NCI-H1436 treated with DMSO at 0.1 percent for 48 hours (cell line): ENCODE measurements at places on chromosomes 7 and 10.

DNA sequence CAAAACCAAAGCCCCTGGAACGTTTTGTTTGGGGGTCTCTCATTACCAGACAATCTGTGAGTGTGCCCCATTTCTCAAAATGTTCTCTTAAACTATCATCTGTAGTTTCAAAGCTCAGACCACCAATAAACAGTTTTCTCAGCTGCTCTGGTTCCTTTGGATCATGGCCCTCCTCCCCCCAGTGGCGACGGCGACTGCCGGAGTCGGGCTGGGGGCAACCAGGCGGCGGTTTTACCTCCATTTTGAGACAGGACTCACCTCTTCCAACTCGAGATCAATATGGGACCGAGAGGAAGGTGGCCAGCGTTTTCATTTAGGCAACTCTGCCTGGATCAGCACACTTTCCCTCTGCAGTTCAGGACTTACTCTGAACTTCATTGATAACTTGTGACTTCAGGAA is 141.5 kb upstream of the ZNF32 start:
- DNase-seq, result no peak

GRCh38 chr7:155857141-155857540 is 44.9 kb upstream of the SHH start:
- no peak for DNase-seq

DNA sequence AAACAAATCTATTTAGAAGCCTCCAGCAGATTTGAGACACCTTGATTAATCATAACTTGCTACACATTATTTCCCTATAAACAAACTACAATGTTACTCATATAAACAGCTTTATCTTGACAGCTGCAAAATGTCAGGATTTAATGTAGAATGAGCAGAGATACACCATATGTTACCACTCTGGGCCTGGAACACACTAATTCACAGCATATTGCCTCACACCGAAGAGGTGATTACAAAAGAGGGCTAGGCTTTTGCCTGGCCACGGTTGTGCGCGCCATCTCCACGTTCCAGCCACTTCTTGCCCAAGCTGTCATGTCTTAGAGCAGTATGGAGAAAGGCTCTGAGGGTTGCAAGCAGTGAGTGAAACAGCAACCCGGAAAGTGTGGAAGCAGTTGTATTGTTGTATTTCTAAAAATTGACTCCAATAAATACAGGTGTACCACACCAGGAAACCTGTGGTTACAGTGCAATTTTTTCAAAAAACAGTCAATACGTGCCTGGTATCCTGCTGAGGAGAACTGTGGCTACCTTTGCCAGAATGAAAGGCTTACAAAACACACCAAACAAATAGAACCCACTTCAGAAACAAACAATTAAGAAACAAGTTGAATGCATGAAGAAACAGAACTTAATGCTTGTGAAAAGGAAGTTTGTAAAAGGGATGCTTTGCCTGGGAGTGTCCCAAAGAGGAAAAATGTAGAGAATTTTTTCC is 498.1 kb downstream of the PLXNA4 start:
- no peak for DNase-seq

DNA sequence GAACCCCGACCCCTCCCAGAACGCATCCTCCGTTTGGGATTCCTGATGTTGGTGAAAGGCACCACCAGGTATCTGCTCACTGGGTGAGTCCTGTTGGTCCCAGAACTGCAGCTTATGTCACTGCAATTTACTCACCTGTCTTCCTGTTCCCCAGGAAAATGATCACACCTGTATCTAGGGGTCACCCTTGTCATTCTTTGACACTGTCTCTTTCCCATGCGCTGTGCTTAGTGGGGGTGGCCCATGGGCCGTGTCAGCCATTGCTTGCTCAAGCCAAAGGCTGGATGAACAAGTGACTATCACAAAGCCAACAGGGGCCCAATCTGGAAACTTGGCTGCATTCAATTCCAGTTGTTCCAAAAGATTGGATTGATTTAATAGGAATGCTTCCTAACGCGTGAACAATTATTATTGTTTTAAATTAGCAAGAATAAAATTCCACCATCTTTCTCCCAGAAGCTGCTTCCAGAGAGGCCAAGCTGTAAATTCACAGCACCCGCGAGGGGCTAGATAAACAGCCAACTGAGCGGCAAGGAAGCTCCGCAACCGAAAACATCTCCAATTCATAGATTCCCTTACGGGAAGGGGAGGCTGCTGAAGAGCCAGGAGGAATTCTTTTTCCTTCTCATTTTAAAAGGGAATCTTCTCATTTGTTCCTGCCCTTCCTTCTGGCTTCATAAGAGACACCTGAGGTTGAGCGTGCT is 134.8 kb upstream of the ZMIZ1 start:
- DNase-seq, result no peak

GRCh38 chr7:104541897-104542296 is 213.5 kb downstream of the LHFPL3 start:
- DNase-seq, result no peak

DNA sequence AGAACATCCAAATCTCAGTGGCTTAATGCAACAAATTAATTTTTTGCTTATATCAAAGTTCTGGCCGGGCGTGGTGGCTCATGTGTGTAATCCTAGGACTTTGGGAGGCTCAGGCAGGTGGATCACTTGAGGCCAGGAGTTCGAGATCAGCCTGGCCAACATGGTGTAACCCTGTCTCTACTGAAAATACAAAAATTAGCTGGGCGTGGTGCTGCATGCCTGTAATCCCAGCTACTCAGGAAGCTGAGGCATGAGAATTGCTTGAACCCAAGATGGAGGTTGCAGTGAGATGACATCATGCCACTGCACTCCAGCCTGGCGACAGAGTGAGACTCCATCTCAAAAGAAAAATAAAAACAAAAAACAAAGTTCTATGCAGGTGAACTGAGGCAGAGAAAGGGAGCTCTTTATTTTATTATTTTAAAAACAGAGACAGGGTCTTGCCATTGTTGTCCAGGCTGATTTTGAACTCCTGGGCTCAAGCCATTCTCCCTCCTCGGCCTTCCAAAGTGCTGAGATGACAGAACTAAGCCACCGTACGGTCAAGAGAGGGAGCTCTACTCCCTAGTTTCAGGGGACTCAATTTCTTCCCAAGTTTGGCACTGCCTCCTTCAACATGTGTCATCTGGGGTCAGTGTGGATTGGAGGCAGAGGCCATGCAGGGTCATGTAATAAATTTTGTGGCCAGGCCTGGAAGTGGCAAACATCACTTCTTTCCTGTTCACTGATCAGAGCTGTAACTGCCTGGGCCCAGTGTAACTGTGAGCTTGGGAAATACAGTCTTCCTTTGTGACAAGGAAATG is 2.4 kb downstream of the ADCK2 start:
- DNase-seq, result no peak

GRCh38 chr7:35681231-35682029 is 13.5 kb downstream of the HERPUD2 start:
- DNase-seq, result no peak

DNA sequence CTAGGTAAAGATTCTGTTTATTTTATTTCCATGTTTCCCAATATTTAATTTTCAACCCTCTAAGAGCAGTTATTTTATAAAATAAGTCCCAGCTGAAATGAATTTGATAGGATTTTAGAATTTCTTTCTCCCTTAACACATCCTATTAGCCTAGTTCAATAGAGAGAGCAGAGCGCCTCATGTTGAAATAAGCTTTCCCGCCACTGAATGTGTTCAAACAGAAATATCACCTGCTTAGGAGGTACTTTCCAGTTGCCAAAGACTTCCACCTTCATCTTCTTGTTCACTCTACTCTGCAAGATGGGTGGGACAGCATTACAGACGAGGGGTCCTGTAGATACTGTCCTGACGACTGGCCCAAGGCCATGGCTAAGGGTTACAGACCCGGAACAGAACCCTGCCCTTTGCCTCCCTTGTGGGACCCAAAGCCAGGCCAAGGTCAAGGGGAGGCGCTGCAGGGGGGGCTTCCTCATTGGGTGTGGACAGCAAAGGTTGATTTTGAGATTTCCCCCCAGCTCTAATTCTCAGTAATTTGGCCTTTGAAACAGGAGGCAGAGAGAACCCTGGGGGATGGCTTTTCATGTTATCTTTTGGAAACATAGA is 62.0 kb downstream of the PARP12 start:
- no peak for DNase-seq

DNA sequence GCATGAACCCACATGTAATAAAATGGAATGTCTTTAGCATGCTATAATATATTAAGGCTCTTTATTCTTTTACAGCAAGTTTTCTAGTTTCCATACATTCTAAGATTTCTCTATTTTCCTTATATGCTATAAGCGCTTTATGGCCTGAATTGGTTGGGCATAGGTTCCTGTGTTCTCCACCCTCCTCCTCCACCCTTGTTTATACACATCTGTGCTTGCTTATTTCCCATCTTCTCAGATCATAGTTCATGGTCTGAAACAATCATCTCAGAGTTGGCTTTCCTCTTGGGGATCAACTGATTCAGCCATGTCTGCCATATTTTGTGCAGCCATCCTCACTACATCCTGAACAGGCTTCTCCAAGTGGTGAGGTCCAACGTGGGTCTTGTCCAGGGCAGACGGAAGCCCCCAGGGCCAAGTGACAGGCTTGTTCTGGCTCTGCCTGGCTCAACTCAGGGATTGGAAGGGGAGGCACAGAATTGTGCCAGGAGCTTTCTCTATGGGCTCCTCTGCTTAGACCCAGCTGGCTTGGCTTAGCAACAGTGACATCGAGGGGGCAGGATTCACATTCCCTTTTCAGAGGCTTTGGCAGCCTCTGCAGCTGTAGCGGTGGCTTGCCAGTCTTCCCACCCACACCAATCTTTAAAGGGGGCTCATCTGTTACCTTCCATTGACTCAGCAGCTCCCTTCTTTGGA is 327.3 kb downstream of the PTEN start:
- no peak for DNase-seq

- no peak for DNase-seq
Observed at GRCh38 chr10:86687750-86688149, 19.4 kb downstream of the LDB3 start.

- DNase-seq, result no peak
Observed at GRCh38 chr7:151862606-151863381, 14.1 kb downstream of the PRKAG2 start.

DNA sequence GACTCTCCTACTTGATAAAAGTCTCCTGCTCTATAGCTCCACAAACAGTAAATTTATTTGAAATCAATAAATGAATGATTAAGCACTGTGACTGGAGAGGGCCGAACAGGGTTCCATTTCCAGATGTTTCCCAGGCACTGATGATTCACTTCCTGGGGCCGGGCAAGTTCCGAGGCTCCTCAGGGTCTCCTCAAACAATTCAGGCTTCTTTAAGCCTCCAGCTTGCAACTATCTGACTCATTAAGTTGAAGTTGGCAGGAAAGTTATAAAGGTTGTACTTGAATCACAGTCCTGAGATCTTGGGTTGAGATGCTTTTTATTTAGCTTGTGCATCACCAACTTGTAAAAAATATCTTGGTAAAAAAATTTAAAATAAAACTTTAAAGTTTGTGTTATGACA is 612.9 kb downstream of the DNAJB6 start:
- no peak for DNase-seq

DNA sequence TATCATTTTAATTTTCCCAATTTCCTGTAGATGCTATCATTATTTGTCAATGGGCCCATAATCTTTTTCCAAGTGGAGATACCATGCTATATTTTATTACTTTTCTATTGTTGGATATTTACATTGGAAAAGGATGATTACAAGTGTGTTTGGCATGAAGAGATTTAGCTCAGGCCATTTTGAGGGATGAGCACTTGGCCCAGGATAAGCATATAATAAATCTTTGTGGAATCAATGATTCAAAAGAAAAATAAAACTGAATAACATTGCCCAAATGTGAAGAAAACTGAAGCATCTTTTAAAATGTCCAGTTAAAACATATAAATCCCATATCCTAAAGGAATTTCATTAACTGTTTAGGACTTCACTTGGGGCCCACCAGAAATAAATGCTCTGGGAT is 260.9 kb upstream of the BMPER start:
- no peak for DNase-seq

- DNase-seq, result peak; percentile 2
Observed at GRCh38 chr10:28432210-28432676, 100.7 kb upstream of the WAC start.

- DNase-seq, result no peak
Observed at GRCh38 chr10:58414270-58415041, 29.2 kb downstream of the TFAM start.

- no peak for DNase-seq
Observed at GRCh38 chr7:28646376-28647075, 234.2 kb downstream of the CREB5 start.

- no peak for DNase-seq
Observed at GRCh38 chr7:136940122-136940521, 71.7 kb downstream of the CHRM2 start.

GRCh38 chr10:63703740-63704345 is 182.6 kb downstream of the REEP3 start:
- no peak for DNase-seq

- no peak for DNase-seq
Observed at GRCh38 chr10:11772575-11773288, 30.6 kb downstream of the ECHDC3 start.

DNA sequence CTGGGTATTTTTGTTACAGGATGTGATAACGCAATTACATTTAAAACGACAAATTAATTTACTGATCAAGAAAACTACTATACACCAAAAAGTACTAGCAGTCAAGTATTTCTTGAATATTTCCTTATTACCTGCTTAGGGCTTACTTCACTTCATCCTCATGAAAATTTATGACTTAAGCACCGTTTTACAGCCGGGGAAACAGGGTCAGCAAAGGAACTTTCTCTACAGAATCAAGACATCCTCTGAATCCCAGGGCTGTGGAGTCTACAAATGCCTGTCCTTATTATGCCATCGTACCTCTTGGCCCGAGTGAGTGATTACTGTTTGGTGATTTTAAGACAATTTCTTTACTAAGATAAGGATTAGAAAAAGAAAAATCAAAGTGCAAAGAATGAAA is 248.3 kb downstream of the ZMYND11 start:
- no peak for DNase-seq

- no peak for DNase-seq
Observed at GRCh38 chr10:101617102-101617823, 29.1 kb downstream of the DPCD start.

- DNase-seq, result no peak
Observed at GRCh38 chr7:108120933-108121332, 9.2 kb downstream of the LAMB4 start.

DNA sequence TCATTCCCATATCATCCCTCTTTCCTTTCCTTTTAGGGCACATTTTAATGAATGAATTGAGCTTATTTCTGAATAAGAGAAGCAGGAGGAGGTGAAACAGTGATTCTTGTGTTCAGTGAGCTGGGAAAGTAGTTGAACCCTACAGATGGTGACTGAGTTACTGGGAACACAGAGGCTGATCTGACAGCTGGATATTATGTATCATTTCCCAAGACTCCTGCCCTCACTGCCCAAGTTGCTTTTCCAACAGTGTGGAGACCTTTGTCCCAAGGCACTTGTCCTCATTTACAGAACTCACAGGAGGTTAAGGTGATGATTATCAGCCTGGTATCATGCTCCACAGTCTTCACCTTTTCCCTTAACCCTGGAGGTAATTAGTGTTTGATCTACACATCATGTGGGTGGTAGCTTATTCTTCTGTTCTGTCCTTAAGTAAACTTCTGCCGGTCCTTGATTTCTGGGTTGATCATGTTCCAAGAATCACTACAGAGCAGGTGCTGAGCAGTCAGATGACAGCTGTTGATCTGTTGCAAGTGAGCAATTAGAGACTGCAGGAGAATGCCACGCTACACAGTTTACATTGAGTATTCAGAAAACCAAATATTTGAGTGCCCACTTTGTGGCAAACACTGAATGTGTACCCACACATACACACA is 2.6 kb downstream of the PRLHR start:
- DNase-seq, result peak; percentile 97

GRCh38 chr7:151699928-151700319 is 177.0 kb downstream of the PRKAG2 start:
- no peak for DNase-seq
